ENCODE measurements at places on chromosomes 4 and X.

- DNase-seq: no peak
These were observed 726.9 kb downstream of the GRID2 start for GRCh38 chr4:93030670-93031069.

DNA sequence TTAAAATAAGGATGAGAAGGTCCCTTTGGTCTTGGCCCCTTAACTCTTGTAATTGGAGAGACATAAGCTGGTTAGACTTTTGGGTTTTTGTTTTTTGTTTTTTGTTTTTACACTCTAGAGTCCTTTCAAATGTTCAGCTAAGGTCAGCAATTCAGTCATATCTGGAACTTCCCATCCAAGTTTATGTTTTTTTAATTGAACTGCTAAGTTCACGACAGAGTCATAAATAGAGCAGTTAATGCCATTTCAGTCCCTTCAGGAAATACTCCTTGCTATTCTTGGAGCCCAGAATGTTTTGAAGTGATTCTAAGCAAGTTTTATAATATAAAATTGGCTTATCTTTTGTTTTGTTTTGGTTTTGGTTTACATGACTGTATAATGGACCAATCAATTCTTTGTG, 329.4 kb upstream of the PABPC4L start:
- no peak for DNase-seq

DNA sequence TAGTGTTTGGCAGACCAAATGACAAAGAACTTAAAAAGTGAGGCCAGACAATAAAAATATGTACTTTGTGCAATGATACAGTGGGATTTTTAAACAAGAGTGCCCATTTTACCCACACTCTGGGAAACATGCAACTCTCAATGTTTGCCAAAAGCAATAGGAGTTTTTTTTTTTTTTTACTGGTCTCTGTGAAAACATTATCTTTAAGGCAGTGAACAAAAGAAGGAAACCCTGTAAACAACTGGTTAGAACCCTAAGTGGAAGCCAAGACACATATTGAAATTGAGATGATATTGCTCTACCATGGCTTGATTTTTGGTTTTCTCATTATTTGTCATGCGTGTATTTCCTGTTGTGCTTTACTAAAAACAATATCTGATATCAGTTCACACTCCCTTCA, 67.2 kb upstream of the PPP3CA start:
- no peak for DNase-seq

DNA sequence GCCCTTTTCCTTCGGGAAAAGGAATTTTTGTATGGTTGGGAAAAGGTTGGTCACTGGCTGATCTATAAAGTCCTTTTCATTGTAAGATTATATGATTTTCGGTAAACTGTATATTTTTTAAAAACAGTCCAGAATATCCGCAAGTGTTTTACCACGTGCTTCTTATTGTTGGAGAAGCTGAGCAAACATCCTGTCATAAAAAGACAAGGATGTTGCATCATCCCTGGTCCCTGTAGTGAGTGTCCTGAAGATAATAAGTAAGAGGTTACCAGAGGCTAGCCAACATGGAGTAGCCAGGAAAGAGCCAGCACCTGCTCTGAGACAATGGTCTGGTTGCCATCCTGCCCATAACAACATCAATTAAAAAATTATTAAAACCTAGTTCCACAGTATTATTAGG, 5.1 kb downstream of the CXCL9 start:
- DNase-seq: no peak

DNA sequence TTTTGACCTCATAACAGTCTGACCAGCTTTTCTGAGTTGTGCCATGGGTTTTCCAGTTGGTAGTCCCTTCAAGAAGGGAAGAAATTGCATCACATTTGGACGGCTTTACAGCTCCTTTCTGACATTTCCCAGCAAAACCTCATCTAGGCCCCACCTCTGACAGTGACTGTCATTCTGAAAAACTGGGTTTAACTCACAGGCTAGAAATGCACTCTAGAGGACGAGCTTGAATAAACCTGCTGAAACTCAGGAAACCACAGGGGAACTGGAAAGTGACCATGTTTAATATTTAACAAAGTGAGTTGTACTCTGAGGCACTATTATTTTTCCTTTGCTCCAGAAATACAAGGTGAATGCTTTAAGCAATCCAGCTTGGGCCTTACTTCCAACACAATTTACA, 434.3 kb upstream of the RASGEF1B start:
- no peak for DNase-seq

DNA sequence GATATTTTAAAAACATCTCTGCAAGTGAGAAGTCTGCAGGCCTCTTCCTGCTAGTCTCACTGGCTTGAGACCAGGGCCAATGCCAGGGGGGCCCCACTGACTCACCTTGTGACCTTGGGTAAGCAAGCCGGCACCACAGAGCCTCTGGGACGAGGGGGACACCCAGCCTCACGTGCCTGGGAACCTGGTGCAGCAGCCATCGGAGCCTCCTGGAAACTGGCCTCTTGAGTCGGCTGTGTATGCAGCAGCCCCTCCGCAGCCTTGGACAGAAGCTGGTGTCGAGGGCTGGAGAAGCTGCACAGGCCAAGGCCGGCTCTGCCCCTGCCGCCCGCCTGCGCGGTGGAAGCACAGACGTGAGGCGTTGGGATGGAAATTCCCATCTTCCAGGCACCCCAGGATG, 8.7 kb downstream of the TADA2B start:
- no peak for DNase-seq

DNA sequence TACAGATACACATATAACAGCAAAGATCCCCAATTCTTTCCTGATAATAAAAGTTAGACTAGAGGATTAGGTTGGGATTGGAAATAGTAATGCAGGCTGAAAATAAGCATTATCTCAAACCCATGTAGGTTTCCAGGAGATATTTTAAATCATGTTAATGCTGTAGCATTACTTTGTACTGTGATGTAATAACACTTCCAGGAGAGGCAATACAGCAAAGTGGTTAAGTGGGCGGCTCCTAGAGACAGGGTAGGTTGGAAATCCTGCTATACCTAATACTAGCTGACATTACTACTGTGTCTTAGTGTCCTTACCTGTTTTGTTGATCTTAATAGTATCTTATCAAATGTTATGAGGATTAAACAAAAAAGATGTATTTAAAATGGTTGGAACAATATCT, 9.6 kb downstream of the PAICS start:
- DNase-seq: no peak

DNA sequence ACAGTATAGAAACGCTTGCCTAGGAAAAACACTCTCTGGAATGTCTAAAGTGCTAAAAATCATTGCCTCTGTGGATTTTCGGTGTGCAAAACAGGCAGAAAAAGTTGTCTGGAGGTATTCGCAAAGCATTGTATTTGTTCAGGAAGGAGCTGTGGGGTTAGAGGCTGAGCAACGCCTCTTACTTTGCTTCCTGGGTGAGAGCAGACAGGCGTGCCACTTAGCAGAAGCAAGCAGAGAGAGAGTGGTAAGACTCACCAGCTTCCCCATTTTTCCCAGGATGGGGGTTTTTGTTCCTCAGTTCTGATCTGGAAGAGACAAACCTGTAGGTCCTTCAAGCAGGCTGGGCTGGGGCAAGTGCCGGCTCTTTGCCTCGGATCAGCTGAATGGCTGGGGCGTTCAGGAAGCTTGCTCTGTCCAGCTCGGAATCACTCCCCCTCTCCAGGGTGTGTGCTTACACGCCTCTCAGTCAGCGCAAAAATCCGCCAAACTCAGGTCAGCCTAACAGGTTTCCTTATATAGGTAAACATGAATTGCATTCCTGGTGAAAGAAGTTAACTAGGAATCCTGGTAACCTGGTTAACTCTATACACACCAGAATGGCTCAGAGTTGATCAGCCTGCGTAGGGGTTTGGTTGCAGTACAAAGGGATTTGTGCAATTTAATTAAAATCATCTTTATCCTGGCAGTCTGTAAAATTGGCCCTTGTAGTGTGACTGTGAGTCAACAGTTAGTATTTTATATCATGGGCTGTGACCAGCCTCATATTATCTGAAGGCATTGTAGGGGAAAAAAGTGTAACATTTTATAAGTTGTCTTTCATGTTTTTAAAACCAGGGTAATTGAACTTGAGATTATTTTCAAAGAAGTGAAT, 213.1 kb upstream of the MID1 start:
- DNase-seq: no peak

DNA sequence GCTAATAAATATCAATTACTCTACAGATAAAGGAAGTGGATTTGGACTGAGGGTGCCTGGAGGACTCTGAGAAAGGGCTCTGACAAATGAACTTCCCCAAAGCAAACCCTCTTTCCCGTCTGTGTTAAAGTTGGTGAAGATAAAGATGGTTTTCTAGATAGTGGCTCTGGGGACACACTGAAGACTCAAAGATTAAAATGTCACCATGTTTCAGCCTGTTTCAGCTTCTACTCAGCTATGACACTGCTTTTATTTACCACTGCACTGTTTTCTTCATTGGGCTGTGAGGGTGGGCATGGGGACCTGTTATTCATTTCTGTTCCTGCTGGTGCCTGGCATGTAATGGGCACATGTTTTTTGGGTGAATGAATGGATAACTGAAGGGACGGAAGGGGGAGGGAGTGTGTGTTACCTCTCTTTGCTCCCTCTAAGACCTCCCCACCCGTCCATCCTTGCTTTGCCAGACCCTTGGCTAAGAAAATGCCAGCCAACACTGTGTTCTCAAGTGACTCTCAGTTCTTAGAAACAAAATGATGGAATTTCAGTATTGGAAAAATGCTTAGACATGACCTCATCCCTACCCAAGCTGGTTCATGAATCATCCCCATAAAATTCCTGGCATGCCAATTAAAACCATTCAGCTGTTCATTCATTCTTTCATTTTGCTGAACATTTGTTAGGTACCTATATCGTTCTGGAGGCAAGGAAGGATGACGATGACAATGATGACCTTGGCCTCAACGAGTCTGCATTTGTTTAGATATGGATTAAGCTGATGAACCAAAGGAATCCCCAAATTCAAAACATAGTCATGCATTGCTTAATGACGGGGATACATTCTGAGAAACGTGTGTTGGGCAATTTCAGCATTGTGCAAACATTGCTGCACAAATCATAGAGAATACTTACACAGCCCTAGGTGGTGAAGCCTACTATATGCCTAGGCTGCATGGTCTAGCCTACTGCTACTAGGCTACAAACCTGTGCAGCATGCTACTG, 13.4 kb upstream of the STK32B start:
- no peak for DNase-seq

Data from stimulated activated CD4-positive, alpha-beta T cell treated with anti-CD3 and anti-CD28 coated beads, Interleukin-12 subunit alpha, Interleukin-12 subunit beta, amount 100 ng/mL, for 24 hours (primary cell).